ENCODE measurements at places on chromosomes 11 and 22.
A peak's percentile ranks its signal among the peaks of the same experiment; 100 is the strongest.

DNA sequence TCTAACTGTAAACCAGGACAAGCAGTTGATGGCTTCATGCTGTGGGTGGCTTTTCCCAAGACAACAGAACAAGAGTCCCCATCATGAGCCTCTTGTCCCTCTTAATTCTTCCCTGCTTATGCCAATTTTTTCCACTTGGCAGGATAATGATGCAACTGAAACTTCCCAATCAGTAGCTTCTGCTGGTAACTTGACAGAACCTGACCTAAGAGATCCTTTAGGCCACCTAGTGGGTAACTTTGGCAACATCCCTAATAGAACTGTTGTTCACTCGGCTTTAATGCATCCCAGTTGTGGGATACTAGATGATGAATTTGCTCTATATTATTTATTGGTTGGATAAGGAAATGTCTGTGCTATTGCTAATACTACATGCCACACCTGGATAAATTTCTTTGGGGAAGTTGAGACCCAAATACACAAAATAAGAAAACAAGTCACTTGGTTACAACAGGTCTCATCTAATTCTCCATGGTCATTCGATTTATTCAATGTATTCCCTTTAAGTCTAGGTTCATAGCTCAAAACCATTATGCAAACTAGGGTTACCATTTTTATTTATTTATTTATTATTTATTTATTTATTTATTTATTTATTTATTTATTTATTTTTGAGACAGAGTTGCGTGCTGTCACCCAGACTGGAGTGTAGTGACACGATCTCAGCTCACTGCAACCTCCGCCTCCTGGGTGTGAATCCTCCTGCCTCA is 41.4 kb upstream of the NFAM1 start:
- peak; percentile 74 for DNase-seq

DNA sequence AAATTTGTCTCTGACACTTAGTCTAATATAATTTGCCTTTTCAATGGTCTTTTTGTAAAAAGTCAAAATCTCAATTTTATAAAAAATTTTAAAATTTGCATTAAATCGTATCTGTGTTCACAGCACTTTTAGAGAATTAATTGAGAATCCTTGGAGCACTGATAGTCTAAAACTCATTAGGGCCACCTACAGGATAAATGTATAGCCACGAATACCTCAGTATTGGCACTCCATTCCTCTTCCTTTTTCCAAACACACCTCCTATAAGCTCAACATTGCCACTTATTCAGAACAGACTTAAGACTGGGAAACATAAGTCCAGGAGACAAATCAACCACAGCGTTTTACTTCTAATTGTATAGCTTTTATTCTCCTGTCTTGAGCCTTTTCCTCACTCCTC is 776.0 kb upstream of the ARHGAP42 start:
- DNase-seq: no peak

DNA sequence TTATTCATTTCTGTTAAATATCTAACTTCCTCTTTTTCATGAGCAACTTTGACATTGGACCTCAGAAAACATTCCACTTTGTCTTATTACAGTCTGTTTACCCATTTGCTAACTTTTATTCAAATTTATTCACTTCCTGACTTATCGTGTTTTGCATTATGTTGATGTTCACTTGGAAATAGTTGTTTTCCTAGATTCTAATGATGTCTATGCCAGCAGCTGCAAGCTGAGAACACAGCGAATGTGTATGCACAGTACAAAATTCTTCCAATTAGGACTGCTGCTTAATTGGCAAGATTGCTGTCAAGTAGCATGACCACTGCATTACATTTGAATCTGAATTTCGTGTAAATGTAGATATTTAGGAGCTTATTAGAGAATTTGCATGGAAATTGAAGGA is 61.5 kb upstream of the GRIA4 start:
- DNase-seq: no peak

- DNase-seq: peak; percentile 83
Observed at GRCh38 chr11:33530815-33531214, 169.8 kb downstream of the C11orf91 start.

DNA sequence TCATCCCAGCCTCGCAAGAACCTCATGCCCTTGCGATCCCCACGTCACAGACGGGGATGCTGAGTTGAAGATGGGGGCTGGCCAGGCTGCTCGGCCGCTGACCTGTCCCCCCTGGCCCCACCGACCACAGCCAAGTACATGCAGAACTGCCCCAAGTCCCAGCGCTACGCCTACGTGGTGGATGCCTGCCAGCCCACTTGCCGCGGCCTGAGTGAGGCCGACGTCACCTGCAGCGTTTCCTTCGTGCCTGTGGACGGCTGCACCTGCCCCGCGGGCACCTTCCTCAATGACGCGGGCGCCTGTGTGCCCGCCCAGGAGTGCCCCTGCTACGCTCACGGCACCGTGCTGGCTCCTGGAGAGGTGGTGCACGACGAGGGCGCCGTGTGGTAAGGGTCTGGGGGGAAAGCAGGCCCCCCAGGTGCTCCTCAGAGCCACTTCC is 10.0 kb downstream of the MUC5B start:
- DNase-seq: no peak

- DNase-seq: no peak
Observed at GRCh38 chr11:66562907-66563583, 5.4 kb downstream of the CTSF start.

- DNase-seq: no peak
Observed at GRCh38 chr22:45775569-45776312, 104.1 kb downstream of the ATXN10 start.

- DNase-seq: no peak
Observed at GRCh38 chr11:93249459-93250220, 51.8 kb upstream of the SLC36A4 start.

DNA sequence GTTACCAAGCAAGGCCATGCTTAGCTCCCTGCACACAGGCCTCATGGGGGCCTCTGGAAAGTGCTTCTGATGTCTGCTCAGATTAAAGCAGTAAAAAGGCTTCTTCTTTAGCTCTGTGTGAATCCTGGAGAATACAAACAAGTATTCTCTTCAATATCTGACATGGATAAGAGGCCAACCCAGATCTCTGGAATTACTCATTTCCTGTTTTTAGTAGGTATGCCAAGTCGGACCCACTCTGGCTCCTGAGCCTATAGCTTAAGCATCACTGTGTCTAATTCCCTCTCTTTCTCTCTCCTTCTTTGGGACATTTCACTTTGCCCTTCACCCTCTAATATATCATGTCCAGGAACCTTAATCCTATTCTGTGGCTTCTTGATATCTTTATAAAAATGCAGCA is 529.6 kb upstream of the CCDC90B start:
- DNase-seq: peak; percentile 7

GRCh38 chr11:110455718-110456117 is 26.0 kb downstream of the FDX1 start:
- DNase-seq: no peak

- peak; percentile 23 for DNase-seq
Observed at GRCh38 chr11:43419460-43419859, 60.7 kb downstream of the TTC17 start.

GRCh38 chr11:87290304-87290922 is 252.7 kb downstream of the TMEM135 start:
- peak; percentile 65 for DNase-seq

DNA sequence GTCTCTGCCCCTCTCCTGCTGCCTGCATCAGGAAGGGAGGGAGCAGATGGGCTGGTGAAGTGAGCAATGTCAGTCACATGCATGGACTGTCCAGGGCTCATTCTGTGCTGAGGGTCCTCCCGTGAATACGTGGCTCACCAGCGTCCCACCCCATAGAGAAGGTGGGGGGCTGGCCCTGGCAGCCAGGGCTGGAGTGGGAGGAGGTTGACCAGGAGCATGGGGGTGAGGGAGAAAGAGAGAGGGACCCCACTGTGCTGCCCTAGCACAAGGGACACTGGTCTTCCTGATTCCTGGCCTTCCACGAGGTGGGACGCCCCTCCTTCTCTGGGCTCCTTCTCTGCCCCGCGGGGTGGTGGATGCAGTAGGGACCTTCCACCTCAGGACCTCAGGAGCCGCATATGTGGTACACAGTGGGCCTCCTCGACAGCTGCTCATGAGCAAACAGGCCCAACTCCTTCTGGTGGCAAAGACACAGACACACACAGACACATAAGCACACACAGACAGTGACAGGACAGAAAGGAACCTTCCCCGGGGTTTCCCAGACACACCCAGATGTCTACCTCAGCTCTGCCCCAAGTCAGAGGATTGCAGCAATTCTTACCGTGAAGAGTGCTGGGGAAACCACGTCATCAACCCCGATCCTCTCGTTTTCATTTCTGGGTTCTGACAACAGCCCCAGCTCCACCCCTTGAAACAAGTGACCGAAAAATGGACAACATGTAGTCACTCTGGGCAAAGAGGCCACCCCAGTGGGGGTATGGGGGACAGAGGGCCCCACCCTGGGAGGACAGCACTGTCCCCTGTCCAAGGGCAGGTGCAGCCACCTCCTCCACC is 3.6 kb upstream of the APOBEC3A start:
- DNase-seq: no peak

DNA sequence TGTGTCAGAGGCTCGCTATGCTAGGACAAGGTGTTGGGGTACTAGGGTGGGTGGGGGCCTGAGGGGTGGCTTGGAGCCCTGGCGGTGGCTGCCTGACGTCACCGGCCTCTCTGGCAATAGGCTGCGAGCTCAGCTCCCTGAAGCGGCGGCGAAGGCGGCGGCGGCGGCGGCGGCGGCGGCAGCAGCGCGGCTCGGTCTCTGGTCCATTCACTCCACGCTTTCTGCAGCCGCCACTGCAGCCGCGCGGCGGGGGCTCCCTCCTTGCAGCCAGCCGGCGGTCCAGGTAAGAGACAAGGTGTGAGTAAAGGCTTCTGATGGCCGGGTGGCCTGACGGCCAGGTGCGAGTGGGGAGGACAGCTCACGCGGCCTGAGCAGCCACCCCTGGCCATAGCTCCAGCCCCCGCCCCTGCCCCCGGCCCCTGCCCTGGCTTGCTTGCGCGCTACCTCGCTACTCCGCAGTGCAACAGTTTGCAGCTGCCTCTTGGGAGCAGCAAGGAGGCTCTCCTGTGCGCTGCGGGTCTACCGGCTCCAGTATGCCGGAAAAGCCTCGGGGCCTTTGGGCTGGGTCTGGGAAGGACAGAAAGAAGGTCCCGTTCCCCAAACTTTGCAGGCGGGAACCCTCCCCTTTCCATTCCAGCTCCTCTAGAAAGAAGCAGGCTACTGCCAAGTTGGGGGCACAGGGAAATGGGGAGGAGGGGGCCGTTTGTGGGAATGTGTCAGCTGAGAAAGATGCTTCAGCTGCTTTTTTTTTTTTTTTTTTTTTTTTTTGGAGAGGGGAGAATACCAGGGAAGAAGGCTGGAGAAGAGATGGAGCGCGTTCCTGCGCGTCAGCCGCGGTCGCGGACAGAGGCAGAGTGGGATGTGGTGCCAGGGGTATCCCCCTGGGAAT is at the start of gene C11orf87:
Gene C11orf87 (plus strand): TSS at position 210 of the 889 bp plus-strand sequence. CDS start 1,444 bp downstream, outside the sequence.
- DNase-seq: no peak
